NCI-H1436 (cell line): ENCODE measurements at places on chromosomes 12 and 14.

GRCh38 chr12:27732281-27732680 is 21.6 kb downstream of the MRPS35 start:
- DNase-seq, result no peak

DNA sequence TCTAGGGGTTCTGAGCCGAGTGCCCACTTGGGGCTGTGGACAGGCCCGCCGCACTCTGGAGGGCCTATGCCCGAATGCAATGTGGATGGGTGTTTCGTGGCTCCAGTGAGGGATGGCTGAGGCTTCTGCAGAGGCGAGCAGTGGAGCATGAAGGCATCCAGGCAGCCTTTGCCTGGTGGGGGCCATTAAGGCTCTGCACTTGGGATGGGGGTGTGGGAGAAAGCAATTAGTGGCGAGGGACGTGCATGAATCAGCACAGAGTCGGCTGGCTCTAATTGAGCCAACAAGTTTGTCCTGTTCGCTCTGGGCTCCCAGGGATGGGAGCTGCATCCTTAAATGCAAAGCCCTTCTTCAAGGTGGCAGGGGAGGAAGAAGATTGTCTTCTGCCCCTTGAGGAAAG is 346.9 kb upstream of the FKBP4 start:
- no peak for DNase-seq

DNA sequence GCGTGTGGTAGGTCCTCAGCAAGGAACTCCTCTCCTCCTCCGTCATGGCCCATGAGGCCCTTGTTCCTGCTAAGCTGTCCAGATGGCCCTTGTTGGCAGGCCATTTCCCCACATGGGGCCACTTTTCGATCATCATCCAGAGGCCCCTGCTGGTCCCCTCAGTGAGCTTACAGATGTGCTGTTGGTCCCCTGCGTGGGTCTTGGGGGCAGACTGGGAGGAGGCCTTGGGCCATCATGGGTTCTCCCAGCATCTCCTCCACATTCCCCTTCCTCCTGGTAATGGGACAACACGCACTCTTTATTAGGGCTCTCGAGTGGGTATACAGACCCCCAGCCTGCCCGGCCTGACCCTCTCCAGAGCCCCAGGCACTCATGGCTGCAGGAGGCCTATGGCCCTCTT is 114.7 kb downstream of the BEGAIN start:
- no peak for DNase-seq

GRCh38 chr12:51926718-51927117 is 19.4 kb downstream of the ACVRL1 start:
- no peak for DNase-seq

- peak; percentile 20 for DNase-seq
These were observed 162.7 kb upstream of the PWP1 start for GRCh38 chr12:107522692-107523477.

DNA sequence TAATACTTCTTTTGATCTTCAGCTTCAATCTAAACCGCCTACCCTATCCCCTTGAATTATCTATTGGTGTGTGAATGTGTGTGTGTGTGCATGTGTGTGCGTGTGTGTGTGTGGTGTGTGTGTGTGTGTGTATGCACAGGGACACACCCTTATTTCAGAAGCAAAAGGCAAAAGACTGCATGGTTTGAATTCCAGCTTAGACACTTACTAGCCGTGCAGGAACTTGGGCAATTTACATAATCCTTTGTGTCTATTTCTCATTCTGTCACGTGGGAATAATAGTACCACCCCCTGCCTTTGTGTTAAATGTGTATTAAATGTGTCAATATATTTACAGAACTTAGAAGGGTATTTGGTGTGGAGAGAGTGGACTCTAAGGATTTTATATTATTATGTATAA is 251.7 kb downstream of the TMEM132C start:
- no peak for DNase-seq

- DNase-seq, result no peak
These were observed 33.5 kb upstream of the EVL start for GRCh38 chr14:100031506-100032281.

GRCh38 chr12:12870465-12870864 is 20.9 kb upstream of the GPRC5A start:
- no peak for DNase-seq

- DNase-seq, result no peak
These were observed 34.7 kb downstream of the FOS start for GRCh38 chr14:75313294-75313693.

GRCh38 chr14:33165144-33165925 is 226.7 kb downstream of the NPAS3 start:
- DNase-seq, result no peak

GRCh38 chr14:24171422-24172260 is at the start of gene REC8:
Gene REC8 (plus strand): TSS chr14:24172080. CDS start chr14:24172553, 473 bp downstream.
- DNase-seq, result no peak

DNA sequence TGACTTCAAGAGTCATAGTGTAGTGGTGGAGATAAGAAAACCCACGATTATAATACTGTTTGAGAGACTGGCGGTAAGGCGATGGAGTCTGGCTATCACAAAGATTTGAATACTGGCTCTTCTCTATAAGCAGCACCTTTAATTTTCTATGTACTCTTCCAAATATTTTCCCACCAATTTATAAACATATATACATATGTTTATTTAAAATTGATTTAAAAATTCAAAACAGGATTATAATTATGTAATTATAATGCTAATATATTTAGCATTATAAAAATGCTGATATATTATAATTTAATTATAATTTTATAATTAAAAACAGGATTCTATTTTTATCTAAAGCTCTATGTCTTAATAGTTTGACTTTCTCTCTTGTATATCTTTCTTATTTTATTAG is 15.4 kb upstream of the DCD start:
- DNase-seq, result no peak

DNA sequence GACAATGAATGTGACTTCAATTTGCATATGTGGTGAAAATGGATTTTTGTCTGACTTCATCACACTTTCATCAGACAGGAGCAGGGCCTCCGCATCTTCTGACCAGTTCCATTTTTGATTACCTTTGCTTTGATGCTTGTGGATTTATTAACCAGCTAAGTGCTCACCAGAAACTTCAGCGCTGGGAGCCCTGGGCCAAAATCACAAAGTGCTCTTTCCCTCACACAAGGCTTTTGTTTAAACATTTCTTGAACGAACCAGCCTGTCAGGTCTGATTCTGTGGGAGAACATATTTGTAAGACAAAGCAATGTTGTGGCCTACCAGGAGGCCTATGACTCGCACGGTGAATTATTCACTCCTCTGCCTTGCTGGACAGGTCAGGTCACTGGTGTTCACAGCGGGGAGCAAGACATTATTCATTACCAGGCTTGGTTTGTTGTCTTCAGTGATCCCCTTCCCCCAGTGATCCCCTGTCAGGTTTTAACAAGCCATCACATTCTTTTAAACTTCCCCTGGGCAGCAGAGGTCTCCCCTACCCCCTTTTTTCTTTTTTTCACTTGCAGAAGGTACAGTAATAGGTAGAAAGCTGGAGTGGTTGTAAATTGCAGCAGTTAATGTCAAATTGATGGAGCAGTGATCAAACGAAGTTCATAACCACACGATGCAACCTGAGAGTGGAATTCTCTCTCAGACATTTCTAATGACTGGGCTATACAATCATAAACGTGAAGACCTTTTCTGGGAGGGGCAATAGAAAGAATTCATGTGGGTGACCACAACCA is 167.5 kb upstream of the PRICKLE1 start:
- no peak for DNase-seq

- DNase-seq, result no peak
These were observed 130.0 kb downstream of the DPF3 start for GRCh38 chr14:72763892-72764291.

GRCh38 chr14:69475194-69475818 is 9.2 kb upstream of the PLEKHD1 start:
- peak; percentile 35 for DNase-seq

DNA sequence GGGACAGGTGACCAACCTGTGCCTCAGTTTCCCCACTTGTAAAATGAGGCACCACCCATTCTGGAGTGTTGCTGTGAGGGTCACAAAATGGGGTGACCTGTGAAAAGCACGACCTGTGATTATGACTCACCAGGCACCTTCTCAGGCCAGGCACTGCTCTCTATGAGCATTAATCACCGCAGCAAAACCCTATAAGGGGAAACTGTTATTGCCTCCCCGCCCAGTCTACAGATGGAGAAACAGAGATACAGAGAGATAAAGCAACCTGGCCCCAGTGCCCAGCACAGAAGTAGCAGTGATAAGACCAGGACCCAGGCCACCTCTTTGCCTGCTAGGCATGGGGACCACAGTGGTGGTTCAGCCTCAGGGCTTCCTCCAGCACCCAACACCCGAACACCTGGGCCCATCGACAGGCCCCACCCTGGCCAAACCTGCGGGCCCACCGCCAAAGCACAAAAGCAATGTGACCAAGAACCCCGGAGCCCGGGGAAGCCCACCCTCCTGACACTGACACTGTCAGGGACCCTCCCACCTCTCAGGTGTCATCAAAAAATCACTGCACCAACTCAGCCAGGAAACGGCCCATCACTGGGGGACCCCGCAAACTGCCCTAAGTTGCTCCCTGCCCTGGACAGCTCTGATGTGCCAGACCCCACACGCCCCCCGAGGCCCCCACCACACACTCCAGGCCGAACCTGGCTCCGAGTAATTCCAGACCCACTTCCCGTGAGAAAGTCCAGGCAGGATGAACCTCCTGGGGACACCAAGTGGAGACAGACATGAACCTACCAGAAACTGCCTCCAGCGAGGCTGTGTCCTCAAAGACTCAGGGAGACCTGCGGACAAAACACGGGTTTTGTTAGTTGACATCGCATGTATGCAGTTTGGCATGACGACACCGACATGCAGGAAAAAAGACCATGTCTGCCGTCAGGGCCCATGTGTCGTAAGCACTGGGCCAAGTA is 32.4 kb downstream of the NCOR2 start:
- no peak for DNase-seq

DNA sequence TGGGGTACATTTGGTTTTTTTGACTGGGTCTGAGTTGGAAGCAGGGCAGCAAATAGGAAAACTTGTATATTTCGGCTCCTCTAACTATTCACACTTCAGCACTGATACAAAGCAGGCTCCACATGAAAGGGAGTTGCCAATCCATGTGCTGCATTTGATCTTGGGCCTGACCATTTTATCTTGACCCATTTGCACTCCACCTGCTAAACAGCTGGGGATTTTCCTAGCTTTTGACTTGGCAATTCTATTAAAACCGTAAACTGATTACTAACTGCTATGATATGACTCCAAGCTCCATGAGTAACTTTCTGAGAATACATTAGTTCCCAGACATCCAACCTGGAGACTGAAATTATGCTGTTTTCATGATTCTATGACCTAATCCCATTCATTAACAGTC is 797.1 kb downstream of the BCL11B start:
- no peak for DNase-seq

GRCh38 chr12:64794305-64794704 is 30.1 kb upstream of the TBC1D30 start:
- DNase-seq, result no peak

DNA sequence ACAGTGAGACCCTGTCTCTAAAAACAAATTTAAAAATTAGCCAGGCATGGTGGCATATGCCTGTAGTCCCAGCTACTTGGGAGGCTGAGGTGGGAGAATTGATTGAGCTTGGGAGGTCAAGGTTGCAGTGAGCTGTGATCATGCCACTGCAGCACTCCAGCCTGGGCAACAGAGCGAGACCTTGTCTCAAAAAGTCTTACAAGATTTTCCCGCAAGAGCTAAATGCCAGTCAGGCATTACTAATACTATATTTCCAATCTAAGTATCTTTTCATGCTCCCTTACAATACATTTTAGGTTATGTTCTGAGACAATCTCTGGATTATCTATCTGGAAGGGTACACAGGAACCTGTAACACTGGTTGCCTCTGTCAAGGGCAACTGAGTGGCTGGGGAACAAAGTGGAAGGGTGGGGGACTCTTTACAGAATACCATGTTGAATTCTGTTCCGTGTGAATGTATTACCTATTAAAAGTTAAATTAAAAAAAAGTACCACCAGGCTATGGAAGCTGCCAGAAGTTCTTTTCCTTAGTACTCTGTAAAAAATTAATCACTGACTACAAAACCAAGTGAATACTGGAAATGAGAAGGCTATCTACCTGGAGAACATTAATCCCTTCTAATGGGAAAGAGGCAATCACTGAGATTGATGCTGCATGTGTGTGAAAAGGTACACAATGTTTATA is 56.7 kb downstream of the BTBD7 start:
- DNase-seq, result no peak

DNA sequence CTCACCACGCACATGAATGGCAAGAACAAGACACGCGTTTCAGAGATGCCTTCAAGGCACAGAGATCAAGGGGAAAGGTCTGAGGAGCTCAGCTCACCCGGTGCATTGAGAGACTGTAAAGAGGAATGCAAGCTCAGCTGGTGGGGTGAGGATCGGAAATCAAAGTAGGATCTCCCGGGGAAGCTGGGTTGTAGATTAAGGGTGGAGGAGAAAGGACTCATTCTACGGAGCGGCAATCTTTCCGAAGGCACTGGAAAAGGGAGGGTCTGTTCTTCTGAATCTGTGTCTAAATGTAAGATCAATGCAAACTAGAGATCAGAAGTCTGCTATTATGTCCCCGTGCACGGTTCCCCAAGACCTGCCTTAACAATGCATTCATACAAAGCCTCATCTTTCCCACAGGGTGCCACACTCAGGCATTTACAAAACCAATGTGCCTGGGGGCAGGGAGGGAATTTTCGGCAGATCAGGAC is 41.6 kb upstream of the PYGL start:
- no peak for DNase-seq

- no peak for DNase-seq
These were observed 121.6 kb downstream of the SRGAP1 start for GRCh38 chr12:63965936-63966605.

- no peak for DNase-seq
These were observed 34.0 kb upstream of the NFYB start for GRCh38 chr12:104171785-104172569.

GRCh38 chr14:101716077-101716950 is 45.2 kb upstream of the PPP2R5C start:
- no peak for DNase-seq

DNA sequence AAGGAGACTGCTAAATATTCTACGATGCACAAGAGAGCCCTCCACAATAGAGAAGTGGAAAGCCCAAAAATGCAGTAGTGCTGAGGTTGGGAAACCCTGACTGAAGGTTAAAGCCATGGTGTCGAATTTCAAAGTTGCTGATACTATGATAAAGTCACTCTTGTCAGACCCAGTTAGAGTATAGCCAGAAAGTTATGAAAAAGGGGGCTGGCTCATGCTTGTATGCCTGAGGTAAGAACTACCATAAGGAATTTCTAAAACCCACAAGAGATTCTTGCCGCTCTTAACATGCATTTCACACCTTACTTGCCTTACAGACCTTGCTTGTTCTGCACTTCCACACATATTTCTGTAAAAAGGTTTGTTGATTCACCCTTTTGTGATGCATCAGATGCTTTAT is 184.6 kb downstream of the SLC6A15 start:
- peak; percentile 5 for DNase-seq

- no peak for DNase-seq
These were observed 57.6 kb downstream of the ACADS start for GRCh38 chr12:120783197-120783596.

DNA sequence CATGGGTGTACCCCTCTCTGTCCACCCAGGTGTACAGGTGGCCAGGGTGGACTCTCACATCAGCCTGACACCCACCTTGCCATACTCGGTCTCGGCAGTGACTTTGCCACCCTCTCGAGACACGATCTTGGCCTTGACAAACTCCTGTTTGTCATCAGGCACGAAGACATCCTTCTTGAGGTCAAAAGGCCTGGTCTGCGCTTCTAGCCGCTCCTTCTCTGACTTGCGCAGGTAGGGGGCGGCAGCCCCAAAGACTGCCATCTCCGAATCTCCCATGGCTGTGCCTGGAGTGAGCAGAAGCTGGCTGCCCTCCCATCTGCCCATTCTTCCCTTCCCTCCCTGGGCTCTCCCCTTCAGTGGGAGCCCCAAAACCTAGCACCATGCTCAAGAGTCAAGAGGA is 2.0 kb downstream of the MYH7 start:
- no peak for DNase-seq
